ENCODE measurements at places on chromosomes 16 and 17. TPM values are rescaled to one million over a fixed set of nuclear protein-coding genes. Genes with fewer than 3 reads are reported as not detected.
A peak's percentile ranks its signal among the peaks of the same experiment; 100 is the strongest.

GRCh38 chr17:82956146-82956725 is 116.4 kb upstream of the ZNF750 start:
- DNase-seq = no peak

- no peak for DNase-seq
These were observed 7.6 kb downstream of the SEZ6L2 start for GRCh38 chr16:29891525-29892457.

Gene MT4
- not detected for polyA plus RNA-seq

GRCh38 chr16:84356591-84357116 is 11.7 kb upstream of the ATP2C2 start:
- DNase-seq = no peak

- DNase-seq = no peak
These were observed 5.5 kb upstream of the KRT10 start for GRCh38 chr17:40827746-40828453.

DNA sequence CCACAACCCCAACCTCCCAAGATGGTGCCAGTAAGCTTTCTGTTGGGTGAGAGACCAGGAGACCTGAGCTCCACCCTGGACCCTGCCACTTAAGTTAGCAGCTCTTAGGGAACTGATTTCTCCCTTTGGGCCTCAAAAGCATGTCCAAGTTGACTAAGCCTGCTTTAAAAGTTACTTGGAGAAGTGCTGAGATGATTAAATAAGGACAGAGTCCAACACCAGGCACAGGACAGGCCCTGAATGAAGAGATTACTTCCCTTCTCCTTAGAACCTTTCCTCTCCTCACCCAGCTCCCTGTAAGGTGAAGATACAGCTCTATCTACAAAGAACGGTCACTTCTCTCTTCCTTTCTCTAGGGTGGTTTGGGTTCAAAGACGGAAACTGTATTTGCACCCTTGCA is 162.6 kb downstream of the XYLT1 start:
- DNase-seq = no peak

DNA sequence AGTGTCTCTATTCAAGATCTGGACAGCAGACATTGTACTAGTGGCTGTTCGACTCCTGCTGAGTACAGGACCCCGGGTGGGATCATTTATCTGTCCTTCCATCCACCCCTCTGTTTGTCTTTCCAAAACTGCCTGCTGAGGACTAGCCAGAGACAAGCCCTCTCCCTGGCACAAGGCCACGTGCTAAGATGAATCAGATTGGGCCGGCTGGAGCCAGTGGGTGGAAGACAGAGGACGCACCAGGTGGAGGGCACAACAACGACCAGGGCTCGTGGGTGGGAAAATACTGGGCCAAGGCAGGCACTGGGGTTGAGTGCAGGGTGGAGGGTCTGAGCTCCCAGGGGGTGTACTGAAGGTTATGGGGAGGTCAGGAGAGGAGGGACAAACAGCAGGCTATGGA is 1.4 kb upstream of the CA7 start:
- DNase-seq = no peak

DNA sequence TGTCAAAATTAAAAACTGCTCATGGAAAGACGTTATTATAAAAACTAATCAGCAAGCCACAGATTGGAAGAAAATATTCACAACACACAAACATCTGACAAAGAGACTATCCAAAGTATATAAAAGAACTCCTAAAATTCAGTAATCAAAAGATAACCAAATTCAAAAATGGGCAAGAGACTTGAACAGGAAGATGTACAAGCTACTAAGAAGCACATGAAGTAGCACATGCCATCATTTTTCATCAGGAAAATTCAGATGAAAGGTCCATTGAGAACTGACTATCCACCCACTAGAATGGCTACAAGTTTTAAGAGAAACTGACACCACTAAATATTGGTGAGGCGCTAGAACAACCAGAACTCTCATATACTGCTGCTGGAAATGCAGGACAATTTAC is 3.4 kb upstream of the HLF start:
- no peak for DNase-seq

DNA sequence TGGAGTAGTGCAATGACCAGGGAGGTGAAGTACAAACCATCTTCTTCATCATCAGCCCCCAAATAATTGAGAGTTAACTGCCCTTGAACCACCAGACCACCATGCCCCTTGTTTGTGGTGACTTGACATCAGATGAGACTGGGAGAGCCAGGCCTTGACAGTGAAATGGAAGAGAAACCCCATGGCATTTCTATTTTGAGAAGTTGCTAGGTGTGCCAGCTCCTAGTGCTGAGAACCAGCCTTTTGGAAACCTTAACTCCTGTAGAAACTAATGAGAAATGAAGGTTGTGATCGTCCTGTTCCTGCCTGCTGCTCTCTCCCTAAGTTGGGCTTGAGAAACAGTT is 2.8 kb downstream of the TMEM94 start:
- DNase-seq = no peak

- DNase-seq = peak; percentile 76
These were observed 131.5 kb upstream of the MON1B start for GRCh38 chr16:77059446-77059845.

GRCh38 chr17:13750816-13751793 is 149.4 kb upstream of the HS3ST3A1 start:
- no peak for DNase-seq

- no peak for DNase-seq
These were observed 1.3 kb downstream of the SHMT1 start for GRCh38 chr17:18361837-18362697.

Gene DPEP3
- polyA plus RNA-seq = 0.05 TPM

- DNase-seq = no peak
These were observed 5.4 kb downstream of the DVL2 start for GRCh38 chr17:7228920-7229319.

Gene KCNJ16
- 1.6 TPM for polyA plus RNA-seq

DNA sequence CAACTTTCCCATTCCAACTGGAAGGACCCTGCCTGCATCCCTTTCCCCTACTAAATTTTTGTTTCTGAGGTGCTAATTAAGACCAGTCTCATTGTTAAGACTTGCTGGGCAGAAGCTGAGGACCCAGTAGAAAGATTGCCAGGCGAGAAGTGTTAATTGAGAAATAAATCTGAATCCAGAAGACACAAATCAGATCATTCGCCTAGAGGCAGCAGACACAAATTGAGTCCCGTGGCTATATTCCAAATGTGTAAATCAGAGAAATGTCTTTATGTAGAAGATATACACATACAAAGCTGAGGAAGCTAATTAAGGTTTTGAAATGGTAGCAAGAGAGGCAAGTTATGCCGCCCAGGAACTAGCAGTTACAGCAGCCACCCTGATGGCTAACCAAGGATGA is 29.6 kb downstream of the CALCOCO2 start:
- no peak for DNase-seq

GRCh38 chr17:76720211-76720610 is 6.2 kb downstream of the JMJD6 start:
- DNase-seq = no peak

- no peak for DNase-seq
These were observed 17.5 kb downstream of the KRT33A start for GRCh38 chr17:41333098-41333497.

Gene OR2C1
- polyA plus RNA-seq = 0.50 TPM

Gene PERCC1
- polyA plus RNA-seq = 3.6 TPM

Gene KRTAP16-1
- not detected for polyA plus RNA-seq

Gene CCDC47
- polyA plus RNA-seq = 79.7 TPM

GRCh38 chr17:5580969-5581368 is 3.3 kb downstream of the NLRP1 start:
- DNase-seq = no peak

DNA sequence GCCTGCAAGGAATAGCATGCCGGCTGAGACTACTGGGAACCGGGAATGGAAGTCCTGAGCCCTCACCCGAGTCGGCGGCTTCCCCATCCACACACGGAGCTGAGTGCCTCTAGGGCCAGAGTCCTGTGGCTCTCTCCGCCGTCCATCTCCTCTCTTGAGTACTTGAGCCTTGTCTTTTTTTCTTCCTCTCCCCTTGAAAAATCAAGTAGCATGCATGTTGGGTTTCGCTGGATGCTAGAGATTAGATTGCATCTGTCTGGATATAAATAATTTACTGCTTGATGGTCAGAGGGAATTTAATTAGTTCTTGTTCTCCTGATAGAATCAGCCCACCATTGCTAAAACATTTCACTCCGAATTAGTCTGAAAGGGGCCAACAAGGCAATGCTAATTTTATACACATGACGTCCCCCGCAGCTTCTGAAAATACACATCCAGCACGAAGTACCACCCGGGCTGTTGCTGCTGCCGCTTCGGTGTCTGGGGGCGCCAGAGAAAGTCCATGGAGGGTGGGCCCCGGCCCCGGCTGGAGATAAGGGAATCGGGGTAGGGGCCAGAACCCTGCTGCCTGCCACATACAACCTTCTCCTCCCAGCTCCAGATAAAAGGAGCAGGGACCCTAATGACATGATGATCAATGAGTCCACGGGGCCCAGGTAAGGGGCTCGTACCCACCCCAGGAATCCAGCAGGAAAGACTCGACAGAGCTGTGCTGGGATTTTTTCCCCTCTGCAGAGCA is 48.5 kb downstream of the RBFOX3 start:
- no peak for DNase-seq

Gene NPTX1
- polyA plus RNA-seq = 4.0 TPM

DNA sequence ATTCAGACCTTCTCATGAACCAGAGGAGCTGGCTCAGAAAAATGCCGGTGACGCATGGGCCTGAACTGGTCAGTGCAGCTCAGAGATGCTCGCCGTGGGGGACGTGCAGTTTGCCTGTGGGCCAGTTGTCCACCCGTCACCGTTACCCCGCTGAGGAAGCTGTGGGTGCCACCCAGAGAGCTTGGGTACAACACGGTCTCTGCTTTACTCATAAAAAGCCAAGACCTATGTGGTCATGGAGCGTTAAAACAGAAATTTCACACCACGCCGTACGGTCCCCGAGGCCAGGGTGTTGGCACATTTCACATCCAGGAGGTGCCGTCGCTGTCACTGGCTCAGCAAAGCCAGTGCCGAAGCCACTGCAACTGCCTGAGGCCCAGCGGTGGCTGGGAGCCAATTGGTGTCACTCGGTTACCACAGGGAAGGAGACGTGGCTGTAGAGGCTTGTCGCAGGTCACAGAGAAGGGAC is 120.9 kb downstream of the METRNL start:
- DNase-seq = no peak

DNA sequence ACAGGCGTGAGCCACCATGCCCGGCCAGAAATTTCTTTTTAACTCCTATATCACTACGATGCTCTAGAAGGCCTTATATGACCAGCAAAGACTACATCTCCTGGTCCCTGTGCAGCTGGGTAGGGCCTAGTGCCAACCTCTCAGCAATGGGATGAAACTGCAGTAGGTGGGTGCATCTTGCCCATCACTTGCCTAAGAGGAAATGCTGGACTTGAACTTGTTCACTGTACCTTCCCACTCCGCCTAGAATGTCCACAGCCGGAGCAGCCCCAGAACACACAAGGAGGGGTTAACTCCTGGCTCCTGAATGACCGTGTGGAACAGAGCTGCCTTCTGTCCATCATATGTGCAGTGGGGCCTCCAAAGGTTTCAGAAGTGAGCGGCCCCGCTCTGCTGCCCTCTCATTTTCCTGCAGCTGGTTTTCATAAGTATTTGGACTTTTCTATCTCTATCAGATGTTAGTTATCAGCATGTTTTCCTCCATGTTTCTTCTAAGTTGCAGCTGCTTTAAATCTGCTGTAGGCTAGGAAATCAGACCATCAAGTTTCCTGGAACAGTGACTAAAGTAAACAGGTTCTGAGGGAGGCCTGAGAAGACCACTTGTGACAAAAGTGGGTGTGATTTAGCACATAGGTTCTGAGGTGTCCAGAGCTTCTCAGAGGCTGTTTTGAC is 52.5 kb downstream of the WSB1 start:
- DNase-seq = no peak

DNA sequence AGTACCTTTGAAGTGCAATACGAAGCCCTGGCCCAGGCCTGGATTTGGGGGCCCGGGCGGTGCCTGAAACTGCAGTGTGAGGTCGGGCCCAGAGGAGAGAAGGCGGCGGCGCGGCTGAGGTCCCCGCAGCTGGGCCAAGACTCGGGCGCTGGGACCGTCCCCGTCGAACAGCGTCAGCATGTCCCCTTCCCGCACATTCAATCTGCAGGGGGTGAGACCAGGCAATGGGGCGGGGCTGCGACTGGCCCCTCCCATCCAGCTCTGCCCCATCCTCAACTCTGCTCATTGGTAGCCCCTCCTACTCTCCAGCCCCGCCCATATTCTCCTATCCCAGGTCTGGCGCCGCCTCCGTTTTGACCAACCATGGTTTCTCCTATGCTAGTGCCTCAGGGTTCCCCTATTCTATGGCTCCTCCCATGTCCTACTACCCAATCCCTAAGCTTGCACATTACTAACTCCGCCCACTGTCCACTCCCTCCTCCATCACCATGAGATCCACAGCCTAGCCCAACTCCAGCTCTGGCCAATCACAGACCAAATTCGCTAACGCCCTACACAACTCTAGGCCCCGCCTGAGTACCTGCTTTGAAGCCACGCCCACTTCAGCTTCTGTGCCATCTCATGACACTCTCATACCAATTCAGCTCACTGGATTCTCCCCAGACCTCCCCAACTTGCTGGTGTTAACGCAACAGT is 14.4 kb upstream of the CDIPT start:
- DNase-seq = no peak

Gene C17orf113
- 3.6 TPM for polyA plus RNA-seq

Gene ZBTB4
- polyA plus RNA-seq = 43.8 TPM

DNA sequence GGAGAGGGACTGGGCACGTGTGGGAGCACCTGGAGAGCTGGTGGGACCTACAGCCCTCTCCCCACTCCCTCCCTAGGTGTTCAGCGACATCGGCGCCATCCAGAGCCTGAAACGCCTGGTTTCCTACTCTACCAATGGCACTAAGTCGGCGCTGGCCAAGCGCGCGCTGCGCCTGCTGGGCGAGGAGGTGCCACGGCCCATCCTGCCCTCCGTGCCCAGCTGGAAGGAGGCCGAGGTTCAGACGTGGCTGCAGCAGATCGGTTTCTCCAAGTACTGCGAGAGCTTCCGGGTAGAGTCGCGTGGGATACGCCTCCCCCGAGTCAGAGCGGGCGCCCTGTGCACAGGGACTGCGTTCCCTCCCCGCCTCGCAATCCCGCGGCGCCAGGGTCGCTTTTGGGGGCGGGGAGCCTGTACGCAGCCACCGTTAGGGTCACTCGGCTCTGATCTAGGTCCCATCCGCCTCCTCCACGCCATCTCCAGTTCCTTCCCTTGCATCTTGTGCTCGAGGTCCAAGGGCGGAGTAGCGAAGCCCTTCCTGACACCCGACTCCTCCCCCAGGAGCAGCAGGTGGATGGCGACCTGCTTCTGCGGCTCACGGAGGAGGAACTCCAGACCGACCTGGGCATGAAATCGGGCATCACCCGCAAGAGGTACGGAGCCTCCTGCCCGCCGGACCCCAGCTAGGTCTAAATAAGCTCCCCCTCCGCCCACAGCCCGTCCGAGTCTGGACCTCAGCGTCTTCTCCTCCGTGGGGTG is 13.0 kb downstream of the SARM1 start:
- DNase-seq = no peak

Gene TMEM100
- polyA plus RNA-seq = 46.8 TPM

Gene SOCS1
- 15.5 TPM for polyA plus RNA-seq

DNA sequence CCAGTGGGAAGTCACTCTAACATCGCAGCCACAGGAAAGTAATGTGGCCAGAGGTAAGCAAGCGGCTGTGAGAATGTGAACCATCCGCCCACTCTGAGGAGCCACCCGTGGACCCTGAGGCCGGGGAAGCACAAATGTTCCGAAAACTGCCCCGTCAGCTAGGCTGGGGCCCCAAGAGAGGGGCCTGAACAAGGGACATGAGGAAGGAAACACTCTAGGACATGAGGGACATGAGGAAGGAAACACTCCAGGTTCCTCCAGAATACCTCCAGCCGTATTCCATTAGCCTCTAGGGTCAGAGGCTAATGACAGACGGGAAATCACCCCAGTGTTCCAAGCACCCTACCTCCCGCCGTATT is 317 bp downstream of the TEFM start:
- no peak for DNase-seq

Measured in right lung (tissue), 10 donors.